SK-MEL-5 (cell line): ENCODE measurements at places on chromosomes 2 and 18.

DNA sequence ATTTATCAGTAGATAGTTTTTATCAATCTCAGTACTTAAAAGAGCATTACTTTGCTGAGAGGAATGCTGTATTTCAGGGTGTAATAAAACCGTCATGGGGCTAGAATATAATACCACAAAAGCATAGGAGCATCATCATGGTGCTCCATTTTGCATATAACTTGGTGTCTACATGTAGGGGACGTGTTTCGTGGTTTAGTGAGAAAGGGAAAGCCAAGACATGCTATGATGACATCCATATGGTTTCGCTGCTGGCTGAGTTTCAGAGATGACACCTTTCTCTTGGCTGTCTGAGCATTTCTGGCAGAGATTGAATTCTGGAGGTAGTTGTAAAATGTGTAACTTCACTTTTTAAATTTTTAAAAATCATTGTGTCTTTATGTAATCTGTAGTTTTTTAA, 32.4 kb downstream of the WDR43 start:
- no peak for DNase-seq

GRCh38 chr2:172249334-172249733, 146.6 kb upstream of the DLX2 start:
- no peak for DNase-seq

- DNase-seq: no peak
Measured at GRCh38 chr18:34746614-34747013, 36.5 kb downstream of the DTNA start.

DNA sequence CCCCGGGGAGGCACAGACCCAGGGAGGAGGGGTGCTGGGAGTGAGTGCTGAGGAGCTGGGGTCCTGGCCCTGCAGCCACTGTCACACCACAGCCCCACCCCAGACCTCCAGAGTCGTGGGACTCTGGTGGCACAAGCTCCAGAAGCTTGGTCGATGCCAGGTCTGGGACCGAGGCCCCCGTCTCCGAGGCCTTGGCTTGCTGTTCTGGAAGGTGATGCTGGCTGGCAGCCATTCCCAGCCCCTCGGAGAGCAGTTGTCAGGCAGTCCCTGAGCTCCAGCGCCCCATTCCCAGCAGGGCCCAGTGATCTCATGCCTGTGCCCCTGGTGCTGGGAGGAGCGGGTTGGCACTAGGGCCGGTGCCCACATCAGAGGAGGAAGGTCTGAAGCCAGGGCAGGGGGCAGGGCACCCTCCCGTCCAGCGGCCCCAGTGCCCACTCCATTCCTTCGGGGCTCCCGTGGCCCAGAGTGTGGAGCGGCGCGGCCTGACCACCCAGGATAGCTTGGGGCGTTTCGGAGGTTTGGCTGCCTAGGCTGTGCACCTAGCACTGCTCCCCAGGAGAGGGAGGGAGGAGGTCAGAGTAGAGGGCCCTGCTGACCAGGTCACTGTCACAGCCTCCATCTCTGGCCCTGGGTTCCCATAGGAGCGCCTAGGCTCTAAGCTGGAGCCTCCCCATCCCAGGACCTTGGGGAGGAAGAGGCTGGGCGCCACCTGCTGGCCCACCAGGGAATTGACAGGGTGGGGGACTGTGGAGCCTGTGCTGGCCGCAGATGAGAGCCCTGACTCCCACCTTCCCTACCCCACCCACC, 16.8 kb upstream of the ALPI start:
- peak; percentile 31 for DNase-seq

DNA sequence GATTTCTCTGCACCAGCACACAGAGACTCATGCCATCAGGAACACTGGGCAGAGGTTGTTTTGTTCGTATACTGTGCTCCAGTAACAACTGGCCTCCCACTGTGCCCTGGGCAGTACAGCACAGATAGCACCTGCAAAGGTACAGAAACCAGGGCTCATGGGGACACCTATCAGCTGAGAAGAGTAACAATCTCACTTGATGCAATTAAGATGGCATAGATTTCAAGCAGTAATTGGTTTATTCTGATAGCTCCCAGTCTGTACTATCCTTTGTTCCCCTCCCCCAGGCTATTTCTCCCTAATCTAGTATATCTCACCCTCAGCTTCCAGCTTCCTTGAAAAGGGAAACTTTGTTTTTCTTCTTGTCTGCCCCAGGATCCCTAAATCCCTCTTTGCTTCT, 343.9 kb upstream of the MMADHC start:
- no peak for DNase-seq

DNA sequence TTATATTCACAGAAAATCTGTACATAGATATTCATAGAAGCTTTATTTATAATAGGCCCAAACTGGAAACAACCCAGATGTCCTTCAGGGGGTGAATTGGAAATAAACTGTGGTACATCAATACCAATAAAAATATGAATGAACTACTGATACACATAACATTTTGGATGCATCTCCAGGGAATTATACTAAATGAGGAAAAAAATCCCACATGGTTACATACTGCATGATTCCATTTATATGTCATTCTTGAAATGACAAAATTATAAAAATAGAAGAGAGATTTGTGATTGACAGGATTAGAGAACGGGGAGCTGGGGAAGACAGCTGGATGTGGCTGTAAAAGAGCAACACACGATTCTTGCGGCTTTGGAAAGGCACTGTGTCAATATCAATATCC, 435.0 kb downstream of the TMEM182 start:
- DNase-seq: no peak

GRCh38 chr2:120182019-120182560, 41.1 kb downstream of the TMEM185B start:
- no peak for DNase-seq

DNA sequence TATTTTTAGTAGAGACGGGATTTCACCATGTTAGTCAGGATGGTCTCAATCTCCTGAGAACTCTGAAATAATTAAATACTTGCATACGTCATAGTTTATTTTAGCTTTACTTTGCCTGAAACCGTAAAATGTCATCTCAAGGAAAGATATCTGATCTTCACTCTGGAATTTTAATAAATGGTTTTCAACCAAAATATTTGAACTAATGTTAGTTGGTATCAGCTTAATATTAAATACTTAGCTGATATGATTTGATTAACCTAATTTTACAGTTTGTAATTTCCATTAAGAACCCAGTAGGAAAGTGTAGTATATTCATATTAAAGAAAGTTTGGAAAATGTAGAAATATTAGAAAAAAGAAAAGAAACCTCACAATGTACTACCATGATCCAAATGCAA, 41.4 kb upstream of the STON1 start:
- no peak for DNase-seq

DNA sequence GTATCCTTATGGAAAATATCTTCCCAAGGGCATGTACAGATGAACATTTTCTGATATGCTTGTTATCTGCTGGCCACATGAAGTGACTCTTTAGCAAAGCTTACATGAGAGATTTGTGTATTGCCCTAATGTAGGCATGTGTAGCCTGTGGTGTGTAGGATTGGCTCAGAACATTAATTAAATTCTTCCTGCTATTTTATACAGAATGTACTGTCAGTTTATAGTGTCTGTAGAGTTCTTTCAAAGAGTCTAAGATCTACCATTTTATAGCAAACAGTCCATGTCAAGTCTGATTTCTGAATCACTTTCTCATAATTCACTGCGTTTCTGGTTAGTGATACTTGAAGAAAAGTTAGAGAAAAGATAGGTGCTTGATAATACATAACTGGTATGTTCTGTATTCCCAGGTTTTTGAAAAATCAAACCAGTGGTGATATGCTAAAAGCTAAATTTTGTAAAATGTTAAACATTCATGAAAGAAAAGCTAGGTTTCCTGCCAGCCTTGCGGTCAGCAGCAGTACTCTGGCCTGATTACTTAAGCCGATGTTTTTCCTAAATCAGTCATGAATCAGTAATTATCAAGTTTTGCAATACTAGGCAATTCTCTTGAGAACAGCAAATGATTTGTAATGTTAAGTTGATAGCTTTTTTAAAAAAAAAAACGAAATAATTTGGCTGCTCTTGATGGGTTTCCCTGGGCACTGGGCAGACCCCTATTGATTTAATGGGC, 30.9 kb upstream of the EFEMP1 start:
- no peak for DNase-seq

DNA sequence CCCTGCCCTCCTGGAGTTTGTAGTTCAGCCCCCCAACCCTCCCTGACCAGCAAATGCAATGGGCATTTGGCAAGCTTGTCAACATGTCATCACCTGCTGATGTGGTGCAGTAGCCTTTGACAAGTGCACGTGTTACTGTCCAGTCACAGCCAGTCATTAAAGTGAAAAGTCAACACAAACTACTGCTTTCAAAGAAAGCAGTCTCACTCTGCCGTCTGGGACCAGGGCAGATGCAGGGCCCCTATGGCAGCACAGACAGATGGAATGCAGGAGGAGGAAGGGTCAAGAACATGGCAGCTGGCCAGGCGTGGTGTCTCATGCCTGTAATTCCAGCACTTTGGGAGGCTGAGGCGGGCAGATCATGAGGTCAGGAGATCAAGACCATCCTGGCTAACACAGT, 222.4 kb upstream of the OSR1 start:
- DNase-seq: no peak

DNA sequence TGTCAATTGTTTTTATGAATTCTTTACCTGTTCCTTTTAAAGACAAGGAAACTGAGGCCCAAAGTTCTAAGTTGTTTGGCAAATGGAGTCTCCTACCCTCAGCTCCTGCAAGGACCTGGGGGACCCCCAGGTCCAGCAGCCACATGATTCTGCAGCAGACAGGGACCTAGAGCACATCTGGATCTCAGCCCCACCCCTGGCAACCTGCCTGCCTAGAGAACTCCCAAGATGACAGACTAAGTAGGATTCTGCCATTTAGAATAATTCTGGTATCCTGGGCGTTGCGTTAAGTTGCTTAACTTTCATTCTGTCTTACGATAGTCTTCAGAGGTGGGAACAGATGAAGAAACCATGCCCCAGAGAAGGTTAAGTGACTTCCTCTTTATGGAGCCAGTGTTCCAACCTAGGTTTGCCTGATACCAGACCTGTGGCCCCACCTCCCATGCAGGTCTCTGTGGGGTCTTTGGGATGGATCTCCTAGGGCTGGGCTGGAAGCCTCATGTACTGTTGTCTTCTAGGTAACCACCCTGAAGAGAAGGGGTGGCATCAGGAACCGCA, 5.6 kb upstream of the CENPA start:
- DNase-seq: no peak

DNA sequence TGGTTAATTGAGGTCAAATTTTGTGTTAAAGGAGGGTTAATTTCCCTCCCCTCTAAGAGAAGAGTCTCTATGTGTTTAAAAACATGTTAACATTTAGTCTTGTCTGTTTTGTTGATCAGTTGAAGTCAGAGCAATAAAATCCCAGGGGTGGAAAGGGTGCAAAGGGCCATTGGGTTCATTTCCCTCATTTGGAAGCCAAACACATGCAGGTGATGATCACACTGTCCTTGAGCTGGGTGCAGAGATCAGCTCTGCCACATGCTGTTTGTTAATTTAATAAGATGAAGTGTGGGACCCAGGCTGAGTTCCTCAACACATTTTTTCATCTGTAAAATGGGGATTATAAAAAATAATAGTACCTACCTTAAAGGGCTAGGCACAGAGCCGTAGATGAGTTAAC, 260.9 kb downstream of the LPIN1 start:
- no peak for DNase-seq

DNA sequence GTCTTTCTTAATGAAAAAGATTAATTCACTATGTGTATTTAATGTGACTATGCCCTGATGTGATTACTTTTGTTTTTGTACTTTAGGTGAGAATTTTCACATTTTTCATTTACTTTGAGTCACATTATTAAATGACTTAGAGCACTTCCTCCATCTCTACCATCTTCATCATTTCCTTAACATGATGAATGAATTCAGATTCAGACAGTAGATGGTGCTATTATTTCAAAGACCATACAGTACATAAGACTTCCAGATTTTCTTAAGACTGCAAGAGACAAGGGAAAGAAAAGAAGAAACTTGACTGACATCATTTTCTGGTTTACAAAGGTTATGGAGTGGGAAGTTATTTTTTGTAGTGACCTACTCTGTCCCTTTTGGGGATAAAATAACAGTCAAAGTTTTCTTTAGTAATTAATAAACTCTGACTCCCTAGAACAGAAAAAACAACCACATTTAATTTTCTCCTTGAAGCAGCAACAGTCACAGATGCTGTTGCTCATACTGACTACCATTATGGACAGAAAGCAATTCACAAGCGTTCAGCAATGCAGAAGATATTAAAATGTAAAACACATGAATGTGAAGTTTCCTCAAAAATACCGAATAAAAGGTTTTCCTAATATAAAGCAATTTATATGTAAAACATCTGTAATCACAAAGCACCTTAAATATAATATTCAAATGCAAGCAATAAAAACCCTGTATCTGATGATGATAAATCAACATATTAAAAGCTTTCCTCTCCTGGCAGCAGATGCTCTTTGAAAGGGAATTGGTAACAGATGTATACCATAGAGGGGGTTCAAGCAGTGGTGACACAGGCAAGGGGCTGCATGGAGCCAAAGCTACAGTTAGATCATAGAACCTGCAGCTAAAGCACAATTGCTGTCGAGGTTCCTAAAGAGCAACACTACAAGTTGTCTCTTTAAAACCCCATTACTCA, 1010.9 kb upstream of the NXPH2 start:
- DNase-seq: peak; percentile 56

DNA sequence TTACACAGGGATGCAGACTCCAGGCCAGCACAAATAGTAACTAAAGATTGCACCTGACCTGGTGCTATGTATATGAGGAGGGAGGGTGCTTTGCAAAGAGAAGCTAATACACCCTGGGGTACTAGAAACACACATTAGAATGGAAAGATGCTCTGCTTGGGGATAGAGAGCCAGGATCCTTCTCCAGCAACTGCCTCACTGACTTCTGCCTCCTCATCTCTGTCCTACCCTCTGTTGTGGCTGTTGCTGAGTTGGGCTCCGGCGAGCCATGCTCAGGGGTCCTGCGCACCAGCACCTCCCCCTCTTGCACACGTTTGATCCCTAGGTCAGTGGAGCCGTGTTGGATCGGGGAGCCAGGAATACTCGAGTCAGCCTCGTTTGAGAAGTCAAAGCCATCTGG, 23.7 kb upstream of the ORC2 start:
- DNase-seq: no peak

GRCh38 chr2:108988076-108988795, 784 bp downstream of the EDAR start:
- DNase-seq: no peak

DNA sequence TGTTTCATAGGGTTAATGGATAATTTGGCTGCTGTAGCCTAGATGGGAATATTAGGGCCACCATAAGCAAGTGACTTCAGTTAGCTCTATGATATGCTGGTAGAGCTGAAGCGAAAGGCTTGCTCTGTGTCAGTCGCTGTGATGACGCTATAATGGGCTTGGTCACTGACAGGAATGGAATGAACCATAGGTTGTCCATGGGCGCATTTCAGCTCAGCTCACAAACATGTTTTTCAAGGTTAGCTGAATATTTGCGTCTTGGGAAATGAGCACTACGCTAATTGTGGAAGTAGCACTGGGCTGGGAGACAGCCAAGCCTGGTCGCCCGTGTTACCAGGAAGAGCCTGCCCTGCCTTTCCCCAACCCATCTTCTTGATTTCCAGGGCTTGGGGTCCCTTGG, 3.2 kb upstream of the MYO7B start:
- DNase-seq: no peak

GRCh38 chr2:30422444-30423040, 24.5 kb upstream of the LCLAT1 start:
- DNase-seq: peak; percentile 49

GRCh38 chr2:11033114-11033513, 121.4 kb downstream of the KCNF1 start:
- DNase-seq: no peak
